ENCODE measurements at places on chromosomes 2 and 18. TPM values are rescaled to one million over a fixed set of nuclear protein-coding genes. Genes with fewer than 3 reads are reported as not detected.

DNA sequence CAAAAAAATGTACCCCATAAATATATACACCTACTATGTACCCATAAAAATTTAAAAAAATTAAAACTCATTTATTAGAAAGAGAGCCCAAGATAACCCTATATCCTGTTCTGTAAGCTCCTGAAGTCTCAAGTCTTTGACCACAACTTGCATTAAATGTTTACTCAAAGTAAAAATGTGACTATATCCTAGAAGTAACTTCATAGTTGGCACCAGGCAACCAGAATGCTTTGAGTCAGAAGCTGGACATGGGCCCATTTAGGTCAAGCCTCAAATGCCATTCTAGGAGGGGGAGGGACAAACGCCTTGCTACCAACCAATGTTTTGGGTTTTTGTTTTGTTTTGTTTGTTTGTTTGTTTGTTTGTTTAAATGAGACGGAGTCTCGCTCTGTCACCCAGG, 9.3 kb upstream of the TBC1D8 start:
- peaks cover 12% of the 10 kb centered on the region for H3K4me1 ChIP-seq
- peak; percentile 69 for DNase-seq
- H3K27ac ChIP-seq: no peak overlapping the region
- no peaks in the 10 kb centered on the region for H3K36me3 ChIP-seq

- DNase-seq: peak; percentile 80
- H3K27me3 ChIP-seq: no peaks in the 10 kb centered on the region
- H3K4me1 ChIP-seq: peaks cover 74% of the 10 kb centered on the region
- H3K27ac ChIP-seq: peak overlapping the region; percentile 93
- no peak overlapping the region for H3K4me3 ChIP-seq
Observed at GRCh38 chr2:236579048-236579745, 9.6 kb downstream of the ACKR3 start.

DNA sequence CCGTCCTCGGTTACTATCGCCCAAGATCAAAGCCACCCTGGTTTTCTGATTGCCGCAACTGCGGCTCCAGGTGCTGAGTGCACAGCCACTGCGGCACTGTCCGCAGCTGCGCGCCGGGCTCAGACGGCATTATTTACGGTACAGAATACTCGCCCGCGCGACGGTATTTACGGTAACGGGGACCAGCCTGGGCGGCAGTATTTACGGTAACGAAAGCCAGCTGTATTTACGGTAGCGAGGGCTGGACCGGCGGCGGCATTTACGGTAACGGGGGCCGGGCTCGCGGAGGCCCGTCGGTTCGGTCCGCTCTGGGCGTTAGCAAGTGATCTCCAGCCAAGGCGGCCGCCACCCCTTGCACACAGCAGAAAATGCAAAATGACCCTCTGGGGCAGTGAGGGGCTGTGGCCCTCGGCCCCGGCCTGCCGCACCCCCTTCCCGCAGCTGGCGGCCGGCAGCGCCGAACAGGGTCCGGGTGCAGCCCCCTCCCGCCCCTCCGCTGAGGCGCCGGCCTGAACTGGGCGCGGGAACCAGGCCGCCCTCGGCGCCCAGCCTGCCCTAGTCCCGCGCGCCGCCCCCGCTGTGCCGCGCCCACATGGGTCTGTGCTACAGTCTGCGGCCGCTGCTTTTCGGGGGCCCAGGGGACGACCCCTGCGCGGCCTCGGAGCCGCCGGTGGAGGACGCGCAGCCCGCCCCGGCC, at the start of gene GNAL:
Gene GNAL (plus strand): TSS at position 293 of the 697 bp plus-strand sequence. CDS start 300 bp downstream, at position 593.
- H3K27ac ChIP-seq: no peak within 1 kb of the TSS
- no peaks in the 10 kb centered on the region for H3K36me3 ChIP-seq
- no peaks in the 10 kb centered on the region for H3K27me3 ChIP-seq
- no peak within 1 kb of the TSS for H3K4me3 ChIP-seq
- H3K4me1 ChIP-seq: peaks cover 19% of the 10 kb centered on the region

GRCh38 chr2:180571559-180571958, 408.8 kb upstream of the UBE2E3 start:
- no peaks in the 10 kb centered on the region for H3K27me3 ChIP-seq
- no peak overlapping the region for H3K4me3 ChIP-seq
- no peaks in the 10 kb centered on the region for H3K4me1 ChIP-seq
- no peak for DNase-seq
- H3K36me3 ChIP-seq: no peaks in the 10 kb centered on the region

- DNase-seq: no peak
- H3K4me3 ChIP-seq: no peak within 1 kb of the TSS
- no peak within 1 kb of the TSS for H3K27ac ChIP-seq
- no peaks in the 10 kb centered on the region for H3K4me1 ChIP-seq
- no peaks in the 10 kb centered on the region for H3K27me3 ChIP-seq
Observed at GRCh38 chr2:102422910-102423309, at the start of gene IL18RAP. IL18RAP (plus strand) TSS chr2:102423160; CDS start chr2:102423278, 118 bp downstream.

- no peak overlapping the region for H3K27ac ChIP-seq
- peaks cover 6% of the 10 kb centered on the region for H3K4me1 ChIP-seq
- peaks cover 5% of the 10 kb centered on the region for H3K27me3 ChIP-seq
Observed at GRCh38 chr2:120520454-120520853, 174.5 kb downstream of the INHBB start.

- no peak overlapping the region for H3K27ac ChIP-seq
- H3K36me3 ChIP-seq: no peaks in the 10 kb centered on the region
- no peak overlapping the region for H3K4me3 ChIP-seq
- H3K27me3 ChIP-seq: no peaks in the 10 kb centered on the region
Observed at GRCh38 chr18:79644006-79644665, 35.5 kb upstream of the CTDP1 start.

DNA sequence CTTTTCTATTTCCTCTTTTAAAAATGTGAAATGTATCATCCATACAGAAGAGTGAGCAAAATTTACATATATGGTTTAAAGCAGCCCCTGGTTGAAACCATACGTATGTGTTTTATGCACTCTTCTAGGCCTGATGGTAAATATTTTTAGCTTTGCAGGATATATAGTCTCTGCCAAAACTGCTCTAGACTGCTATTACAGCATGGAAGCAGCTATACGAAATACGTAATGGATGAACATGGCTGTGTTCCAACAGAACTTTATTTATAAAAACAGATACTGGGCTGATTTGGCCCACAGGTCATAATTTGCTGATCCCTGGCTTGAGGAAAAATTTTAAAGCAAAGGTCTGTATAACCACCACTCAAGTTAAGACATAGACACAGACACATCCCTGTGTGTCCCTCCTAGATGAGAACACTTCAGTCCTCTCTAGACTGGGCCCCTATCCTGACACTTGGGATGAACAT, 42.5 kb upstream of the ATP8B1 start:
- H3K4me3 ChIP-seq: no peak overlapping the region
- H3K36me3 ChIP-seq: no peaks in the 10 kb centered on the region
- H3K27ac ChIP-seq: peak overlapping the region; percentile 66
- H3K27me3 ChIP-seq: no peaks in the 10 kb centered on the region

GRCh38 chr18:28136071-28136470, 40.9 kb downstream of the CDH2 start:
- no peak overlapping the region for H3K27ac ChIP-seq
- H3K36me3 ChIP-seq: no peaks in the 10 kb centered on the region
- no peak for DNase-seq
- no peaks in the 10 kb centered on the region for H3K27me3 ChIP-seq
- H3K4me1 ChIP-seq: no peaks in the 10 kb centered on the region

- no peak overlapping the region for H3K27ac ChIP-seq
- H3K36me3 ChIP-seq: no peaks in the 10 kb centered on the region
- H3K4me3 ChIP-seq: no peak overlapping the region
- H3K27me3 ChIP-seq: no peaks in the 10 kb centered on the region
- H3K4me1 ChIP-seq: peaks cover 41% of the 10 kb centered on the region
Observed at GRCh38 chr2:42059261-42059898, 11.6 kb downstream of the PKDCC start.

DNA sequence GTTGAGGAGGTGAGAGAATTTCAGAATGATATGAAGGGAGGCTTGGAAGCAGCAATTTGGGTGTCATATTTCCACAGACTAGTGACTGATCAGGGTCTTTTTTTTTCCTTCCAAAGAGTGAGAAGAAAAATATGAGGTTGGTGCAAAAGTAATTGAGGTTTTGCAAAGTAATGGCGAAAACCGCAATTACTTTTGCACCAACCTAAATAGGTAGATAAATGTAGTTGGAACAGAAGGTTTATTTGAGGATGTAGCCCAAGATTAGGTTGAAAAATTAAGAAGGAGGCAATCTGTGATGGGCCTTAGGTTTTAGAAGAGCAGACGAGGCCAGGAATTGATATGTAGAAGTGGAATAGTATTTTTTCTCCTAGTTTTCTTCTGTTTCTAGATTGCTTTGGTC, 7.8 kb upstream of the LTBP1 start:
- no peaks in the 10 kb centered on the region for H3K36me3 ChIP-seq
- no peak for DNase-seq
- no peak overlapping the region for H3K4me3 ChIP-seq
- no peak overlapping the region for H3K27ac ChIP-seq
- H3K4me1 ChIP-seq: no peaks in the 10 kb centered on the region

- H3K27me3 ChIP-seq: no peaks in the 10 kb centered on the region
- H3K4me3 ChIP-seq: no peak overlapping the region
- DNase-seq: no peak
- H3K27ac ChIP-seq: no peak overlapping the region
Observed at GRCh38 chr2:206799083-206799482, 33.7 kb downstream of the FASTKD2 start.

Gene UGT1A6
- 0.33 TPM for total RNA-seq

Gene IL36B
- total RNA-seq: not detected

Gene LDLRAD4
- total RNA-seq: 8.6 TPM

Gene RTP5
- total RNA-seq: not detected

Gene LIMS3
- 4.9 TPM for total RNA-seq
